ENCODE measurements at places on chromosomes 3 and 15.

DNA sequence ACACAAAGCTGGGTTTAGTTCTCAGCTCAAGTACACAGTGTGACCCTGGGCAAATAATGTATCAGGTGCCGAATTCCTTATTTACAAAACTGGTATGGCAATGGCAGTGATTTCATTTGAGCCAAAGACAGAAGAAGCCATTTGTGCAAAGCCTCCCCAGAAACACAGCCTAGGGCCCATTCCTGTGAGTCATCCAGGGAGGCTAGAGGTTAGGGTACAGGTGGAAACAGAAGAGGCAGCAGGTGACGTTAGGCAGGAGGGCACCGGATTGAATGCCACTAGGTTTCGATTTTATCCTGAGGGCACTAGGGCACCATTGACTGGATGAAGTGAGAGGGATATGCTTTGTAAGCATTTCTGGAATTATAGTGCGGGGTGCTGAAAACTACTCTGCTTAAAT is 766.9 kb upstream of the NR2F2 start:
- no peak for DNase-seq

GRCh38 chr15:94258246-94258645 is 26.9 kb downstream of the MCTP2 start:
- no peak for DNase-seq

- DNase-seq: no peak
Observed at GRCh38 chr3:115095236-115095635, 51.9 kb downstream of the ZBTB20 start.

DNA sequence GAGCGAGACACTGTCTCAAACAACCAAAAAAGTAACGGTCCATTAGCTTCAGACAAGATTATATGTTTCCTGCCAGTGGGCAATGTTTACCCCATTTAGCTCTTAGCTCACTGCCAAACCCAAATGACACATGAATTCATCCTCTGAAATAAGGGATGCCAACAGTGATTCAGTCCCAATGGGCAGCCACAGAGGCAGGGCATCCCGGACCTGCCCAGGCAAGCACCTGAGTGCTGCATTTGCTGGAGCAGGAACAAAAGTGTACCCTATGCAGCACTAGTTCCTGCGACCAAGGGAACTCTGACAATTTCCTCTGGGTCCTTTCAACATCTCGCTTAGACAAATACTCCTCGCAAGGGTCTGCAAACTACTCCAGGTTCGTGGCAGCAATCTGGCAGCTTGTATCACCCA is 8.0 kb downstream of the IP6K2 start:
- no peak for DNase-seq

DNA sequence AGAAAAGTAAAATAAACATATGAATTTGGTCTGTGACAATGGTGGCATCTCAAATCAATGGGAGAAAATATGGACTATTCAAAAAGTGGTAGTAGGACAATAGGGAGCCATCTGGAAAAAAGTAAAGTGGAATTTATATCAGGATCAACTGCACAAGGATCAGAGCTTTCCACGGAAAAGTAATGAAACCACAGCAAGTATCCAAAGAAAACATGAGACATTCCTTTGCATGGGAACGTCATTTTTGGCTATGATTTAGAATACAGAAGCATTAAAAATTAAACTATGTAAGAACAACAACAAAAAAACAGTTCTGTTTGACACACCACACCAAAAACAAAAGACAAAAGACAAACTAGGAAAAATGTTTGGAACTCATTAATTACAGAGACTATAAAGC is 18.7 kb downstream of the CRBN start:
- DNase-seq: no peak

DNA sequence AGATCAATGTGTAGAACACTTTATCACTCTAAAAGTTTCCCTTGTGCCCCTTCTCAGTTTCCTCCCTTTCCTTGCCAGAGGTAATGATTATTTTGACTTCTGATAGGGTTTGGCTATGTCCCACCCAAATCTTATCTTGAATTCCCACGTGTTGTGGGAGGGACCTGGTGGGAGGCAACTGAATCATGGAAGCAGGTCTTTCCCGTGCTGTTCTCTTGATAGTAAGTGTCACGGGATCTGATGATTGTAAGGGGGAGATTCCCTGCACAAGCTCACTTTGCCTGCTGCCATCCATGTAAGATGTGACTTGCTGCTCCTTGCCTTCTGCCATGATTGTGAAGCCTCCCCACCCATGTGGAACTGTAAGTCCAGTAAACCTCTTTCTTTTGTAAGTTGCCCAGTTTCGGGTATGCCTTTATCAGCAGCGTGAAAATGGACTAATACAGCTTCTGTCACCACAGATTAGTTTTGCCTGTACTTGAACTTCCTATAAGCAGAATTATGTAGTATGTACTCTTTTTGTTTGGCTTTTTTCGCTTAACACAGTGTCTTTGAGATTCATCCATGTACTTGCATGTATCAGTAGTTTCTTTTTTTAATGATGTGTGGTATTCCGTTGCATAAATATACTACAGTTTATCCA is 7.2 kb downstream of the FEM1B start:
- DNase-seq: no peak

DNA sequence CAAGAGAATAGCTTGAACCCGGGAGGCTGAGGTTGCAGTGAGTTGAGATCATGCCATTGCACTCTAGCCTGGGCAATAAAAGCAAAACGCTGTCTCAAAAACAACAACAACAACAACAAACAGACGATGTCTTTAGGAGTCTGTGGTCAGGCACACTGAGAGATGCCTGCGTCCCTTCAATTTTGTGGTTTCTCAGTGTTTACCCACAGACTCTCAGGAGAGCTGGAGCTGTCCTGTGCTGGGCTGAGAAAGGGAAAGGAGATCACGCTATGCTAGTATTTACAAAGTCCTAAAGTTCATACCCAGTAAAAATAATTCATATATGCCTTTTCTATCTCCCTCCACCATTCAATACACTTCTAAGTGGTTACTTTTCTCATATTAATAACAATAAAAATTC is 6.3 kb downstream of the LAMP3 start:
- DNase-seq: no peak

- DNase-seq: no peak
Observed at GRCh38 chr15:45162771-45163507, 24.8 kb downstream of the SHF start.

- DNase-seq: no peak
Observed at GRCh38 chr15:31046759-31047359, 54.7 kb downstream of the TRPM1 start.

DNA sequence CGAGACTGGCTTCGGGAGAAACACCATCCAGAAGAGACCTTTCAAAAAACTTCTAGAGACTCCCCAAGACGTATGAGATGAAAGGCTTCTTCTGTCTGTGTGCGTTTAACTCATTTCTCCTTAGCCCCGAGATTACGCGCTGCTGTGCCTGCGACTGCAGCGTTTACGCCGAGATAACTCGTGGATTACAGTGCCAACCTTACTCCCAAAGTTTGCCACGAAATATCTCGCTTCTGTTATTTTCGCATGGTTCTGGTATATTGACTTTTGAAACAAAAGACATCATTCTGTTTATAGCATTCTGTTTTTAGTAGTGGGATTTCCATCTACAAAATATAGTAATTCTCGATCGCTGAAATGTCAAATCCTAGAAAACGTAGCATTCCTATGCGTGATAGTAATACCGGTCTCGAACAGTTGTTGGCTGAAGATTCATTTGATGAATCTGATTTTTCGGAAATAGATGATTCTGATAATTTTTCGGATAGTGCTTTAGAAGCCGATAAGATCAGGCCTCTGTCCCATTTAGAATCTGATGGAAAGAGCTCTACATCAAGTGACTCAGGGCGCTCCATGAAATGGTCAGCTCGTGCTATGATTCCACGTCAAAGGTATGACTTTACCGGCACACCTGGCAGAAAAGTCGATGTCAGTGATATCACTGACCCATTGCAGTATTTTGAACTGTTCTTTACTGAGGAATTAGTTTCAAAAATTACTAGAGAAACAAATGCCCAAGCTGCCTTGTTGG is 467 bp downstream of the PGBD4 start:
- no peak for DNase-seq

DNA sequence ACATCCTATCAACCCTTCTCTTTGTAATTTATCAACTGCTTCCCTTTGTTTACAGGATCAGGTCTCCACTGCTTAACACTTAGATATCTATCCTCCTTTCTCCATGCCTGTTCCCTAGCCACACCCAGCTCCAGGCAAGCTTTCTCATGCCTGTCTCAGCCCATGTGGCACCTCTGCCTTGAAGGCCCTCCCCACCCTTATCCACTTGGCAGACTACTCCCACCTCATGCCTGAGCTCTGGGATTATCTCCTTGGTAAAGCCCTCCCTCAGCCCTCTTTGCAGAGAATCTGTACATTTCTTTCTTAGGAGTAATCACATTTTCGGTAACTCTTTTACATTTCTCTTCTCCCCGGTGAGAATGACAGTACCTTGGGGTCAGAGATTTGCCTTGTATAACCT is 96.0 kb downstream of the ATP1B3 start:
- no peak for DNase-seq

DNA sequence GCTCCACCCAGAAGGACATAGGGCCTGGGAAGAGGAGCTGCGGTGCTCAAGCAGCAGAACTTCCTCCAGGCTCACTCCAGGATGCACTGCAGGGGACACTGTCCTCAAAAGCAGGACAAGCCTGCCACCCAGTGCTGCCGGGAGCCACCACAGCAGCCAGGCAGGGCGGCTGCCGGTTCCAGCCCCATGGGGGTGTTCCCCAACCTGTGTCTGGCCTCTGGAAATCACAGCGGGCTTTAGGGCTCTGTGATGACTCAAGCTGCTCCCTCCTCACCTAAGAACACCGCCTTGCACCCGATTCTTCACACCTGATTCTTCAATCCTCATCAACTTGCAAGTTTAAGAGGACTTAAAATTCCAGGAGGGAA is 71.9 kb upstream of the SLC6A11 start:
- DNase-seq: no peak

DNA sequence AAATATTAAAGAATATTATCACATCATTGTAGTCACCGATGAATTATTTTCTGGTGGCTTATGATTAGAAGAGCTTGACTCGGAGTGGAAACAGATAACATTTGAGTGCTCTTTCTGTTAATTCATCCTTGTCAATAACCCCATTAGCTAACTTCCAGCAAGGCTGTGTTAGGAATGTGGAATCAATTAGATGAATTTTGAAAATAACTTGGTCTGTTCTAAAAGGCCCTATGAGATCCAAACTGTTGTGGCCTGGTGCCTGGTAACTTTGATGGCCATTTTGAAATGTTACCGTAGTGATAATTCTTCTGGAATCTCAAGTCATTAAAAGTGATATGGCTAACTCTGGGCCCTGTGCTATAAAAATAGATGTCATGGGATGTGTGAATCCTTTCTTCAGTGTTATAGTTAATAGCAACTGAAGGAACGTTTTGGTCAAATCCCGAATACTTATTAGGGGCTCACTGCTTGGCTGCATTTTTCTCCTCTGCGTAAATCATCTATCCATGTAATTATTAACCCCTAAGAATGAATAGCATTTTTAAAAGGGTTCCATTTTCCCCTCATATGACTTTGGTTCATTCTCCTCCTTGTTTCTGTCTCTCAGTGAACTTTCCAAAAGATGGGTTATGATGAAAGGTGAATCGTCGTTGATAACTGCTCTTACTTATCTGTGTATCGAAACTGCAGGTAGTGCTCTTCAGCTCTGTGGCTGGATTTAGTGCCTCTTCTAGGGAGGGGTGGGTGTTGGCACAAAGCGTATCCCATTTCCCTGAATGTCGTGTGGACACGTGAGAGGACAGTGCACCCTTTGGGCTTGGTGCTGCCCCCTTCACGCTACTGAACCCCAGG is 82.7 kb downstream of the IGF1R start:
- no peak for DNase-seq

Measured in NCI-H1436 treated with DMSO at 0.1 percent for 48 hours (cell line).